Iris pigment epithelial cell (primary cell): ENCODE measurements at places on chromosomes 4 and X.

DNA sequence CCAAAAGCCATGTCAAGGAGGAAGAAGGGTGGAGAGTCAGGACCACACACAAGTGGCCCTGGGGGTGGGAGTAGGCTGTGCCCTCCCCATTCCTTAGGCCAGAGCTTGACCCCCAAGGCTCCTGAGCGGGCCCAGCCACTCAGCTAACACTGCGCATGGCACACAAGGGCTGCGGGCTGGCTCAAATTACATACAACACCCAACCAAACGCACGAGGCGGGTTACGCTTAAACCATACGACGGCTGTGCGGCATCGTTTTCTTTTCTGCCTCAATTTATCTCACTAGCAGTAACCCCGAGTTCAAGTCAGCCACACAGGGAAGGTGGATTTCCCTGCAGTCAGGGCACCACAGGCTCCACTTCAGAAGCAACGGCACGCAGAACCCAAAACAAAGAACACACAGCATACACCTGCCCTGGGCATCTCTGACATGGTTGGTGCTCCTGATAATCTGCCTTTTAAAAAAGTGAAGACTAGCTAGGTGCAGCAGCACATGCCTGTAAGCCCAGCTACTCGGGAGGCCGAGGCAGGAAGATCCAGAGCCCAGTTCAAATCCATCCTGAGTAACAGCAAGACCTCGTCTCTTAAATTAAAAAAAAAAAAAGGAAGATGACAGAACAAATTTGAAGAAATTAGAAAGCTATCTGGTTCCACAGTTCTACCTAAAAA is 2.9 kb downstream of the GAK start:
- DNase-seq, result no peak

DNA sequence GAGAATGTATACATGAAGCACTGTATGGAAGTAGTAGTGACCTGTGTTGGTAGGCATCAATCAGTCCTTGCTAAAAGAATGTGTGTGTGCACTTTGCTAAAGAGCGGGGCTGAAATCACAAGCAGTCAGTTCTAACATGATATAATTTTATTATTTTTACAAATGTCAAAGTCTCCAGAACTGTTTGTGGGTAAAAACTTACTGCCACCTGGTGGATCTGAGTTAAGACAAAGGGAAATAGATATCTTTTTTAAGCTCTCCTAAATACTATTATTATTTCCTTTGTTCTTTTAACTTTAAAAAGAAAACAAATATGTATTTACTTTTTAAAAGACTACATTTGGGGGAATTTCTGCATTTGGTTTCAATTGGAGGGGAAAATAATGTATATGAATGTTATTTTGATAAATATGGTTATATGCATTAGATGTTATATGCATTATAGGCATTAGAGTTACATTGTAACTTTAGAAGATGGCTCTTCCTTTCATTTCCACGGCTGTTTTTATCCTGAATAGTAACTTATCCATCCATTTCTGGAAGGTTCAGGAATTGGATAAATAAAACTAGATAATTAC is 7.8 kb upstream of the CLOCK start:
- DNase-seq, result peak; percentile 63

- DNase-seq, result peak; percentile 66
Observed at GRCh38 chr4:154164931-154165839, 326.4 kb downstream of the DCHS2 start.

DNA sequence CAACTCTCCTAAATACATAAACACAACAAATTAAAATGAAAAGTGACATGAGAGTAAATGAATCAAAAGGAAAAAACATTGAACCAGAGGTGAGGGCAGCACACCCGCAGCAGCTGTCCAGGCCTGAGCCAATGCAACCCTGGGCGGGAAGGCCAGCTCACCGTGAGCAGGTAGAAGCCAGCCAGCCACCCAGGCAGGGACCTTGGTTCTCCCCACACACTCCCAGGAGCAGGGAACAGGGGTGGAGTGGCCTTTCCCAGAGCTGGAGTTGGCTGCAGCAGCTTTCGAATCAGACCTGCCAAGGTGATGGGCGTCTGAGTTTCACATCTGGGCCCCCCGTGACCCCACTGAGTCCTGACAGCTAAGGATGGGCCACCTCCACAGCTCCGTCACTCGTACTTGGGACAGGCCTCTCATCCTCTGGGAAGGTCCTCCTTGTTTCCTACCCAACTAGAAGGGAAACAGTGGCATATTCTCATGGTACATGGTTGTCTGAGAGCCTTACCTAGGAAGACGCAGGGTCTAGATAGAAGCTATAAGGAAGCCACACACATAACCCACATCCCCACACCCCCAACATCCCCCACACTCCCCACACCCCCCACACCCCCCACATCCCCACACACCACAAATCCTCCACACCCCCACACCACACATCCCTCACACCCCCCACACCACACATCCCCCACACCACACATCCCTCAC is 172.2 kb downstream of the DCLK2 start:
- no peak for DNase-seq

- DNase-seq, result no peak
Observed at GRCh38 chr4:179225594-179225993, 1783.4 kb upstream of the AGA start.

GRCh38 chr4:158958489-158959270 is 144.2 kb upstream of the RAPGEF2 start:
- peak; percentile 22 for DNase-seq

GRCh38 chrX:109967156-109967555 is 35.8 kb upstream of the TMEM164 start:
- peak; percentile 41 for DNase-seq

DNA sequence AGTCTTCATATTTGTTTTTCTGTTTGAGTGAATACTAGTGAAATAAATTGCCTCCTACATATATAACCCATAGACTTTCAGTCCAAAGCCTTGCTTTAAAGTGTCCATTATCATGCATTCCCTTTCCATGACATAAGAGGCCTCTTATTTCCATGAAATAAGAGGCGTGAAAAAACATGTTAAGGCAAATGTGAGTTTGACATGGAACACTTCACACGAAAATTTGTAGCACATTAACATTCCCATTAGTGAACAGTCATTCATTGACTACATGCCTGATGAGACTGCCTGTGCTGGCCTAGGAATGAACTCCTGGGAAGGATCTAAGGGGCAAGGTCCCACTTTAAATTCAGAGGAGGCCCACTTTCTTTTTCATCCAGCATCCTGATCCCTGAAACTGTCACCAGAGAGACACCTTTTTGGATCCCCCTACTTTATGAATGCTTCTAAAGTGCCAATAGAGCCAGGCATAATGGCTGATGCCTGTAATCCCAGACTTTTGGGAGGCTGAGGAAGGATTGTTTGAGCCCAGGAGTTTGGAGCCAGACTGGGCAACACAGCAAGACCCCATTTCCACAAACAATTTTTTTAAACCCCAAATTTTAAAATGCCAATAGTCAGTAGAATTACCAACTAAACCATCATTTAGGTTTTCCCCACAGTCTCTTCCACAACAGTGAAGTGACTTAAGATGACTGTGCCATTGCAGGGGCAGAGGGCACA is 6.7 kb downstream of the RTL8B start:
- DNase-seq, result no peak

DNA sequence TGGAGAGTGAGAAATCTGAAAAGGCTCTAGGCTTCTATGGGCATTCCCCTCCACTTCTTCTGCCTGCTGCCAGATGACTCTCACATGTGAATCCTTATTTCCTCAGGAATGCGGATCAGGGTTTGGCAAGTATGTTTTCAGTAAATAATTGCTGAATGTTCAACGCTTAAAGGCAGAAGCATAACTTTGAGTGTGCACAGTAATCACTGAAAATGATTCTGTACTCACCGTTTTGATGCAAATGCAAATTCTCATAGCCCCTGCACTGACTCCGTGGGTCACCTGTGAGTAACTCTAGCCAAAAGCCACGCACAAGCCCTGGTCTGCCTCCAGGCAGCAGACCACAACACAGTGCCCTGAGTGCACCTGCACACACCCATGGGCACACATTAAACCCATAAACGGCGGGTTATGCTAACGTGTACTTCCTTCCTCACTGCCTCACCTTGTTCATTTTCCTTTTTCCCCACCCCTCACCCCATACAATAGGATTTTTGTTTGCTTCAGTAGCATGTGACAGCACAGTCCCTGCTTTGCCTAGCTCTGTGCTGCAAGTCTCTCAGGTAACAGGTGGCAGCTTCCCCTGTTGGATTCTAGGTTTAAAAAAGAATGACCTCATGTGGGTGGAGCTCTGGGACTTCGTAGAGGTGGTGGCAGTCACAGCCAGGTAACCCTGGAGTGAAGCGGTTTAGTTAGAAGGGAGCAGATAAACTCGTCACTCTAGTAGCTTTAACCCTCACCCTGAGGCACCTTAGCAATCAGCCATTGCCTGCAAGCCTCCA is at the start of gene ARHGEF38:
Gene ARHGEF38 (plus strand): TSS at position 656 of the 782 bp plus-strand sequence. CDS start 146 bp downstream, outside the sequence.
- peak; percentile 45 for DNase-seq

DNA sequence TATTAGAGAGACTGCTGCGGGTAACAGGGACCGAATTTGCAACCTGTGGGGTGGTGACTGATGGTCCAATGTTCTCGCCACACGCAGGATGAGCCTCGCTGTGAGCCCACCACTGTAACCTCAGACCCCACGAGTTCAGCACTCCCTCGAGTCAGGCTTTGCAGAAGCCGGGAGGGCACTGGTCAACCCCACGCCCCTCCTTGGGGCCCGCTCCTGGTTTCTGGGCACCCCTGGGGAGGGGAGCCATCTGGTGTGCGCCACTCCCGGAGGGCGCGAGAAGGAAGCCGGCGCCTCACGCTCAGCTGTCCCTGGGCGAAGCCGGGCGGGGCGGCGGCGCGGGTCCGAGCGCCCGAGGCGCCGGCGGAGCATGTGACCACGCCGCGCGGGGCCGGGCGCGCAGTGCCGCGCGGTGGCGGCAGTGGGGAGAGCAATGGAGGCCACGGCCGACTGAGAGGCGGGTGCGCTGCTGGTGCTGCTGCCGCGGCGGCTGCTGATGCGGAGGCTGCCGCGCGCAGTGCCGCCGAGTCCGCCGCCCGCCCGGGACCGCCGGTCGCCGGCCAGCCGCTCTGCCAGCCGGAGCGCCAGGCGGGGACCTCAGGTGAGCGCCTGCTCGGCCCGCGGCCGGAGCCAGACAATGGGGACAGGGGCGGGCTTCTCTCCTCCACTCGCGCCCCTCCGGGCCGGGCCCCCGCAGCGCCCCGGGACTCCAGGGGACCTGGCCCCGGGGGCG is 100.1 kb downstream of the CEP135 start:
- peak; percentile 51 for DNase-seq

- DNase-seq, result no peak
Observed at GRCh38 chr4:169260217-169260866, 10.4 kb downstream of the SH3RF1 start.

GRCh38 chr4:113332701-113333100 is 283.2 kb downstream of the ANK2 start:
- DNase-seq, result no peak

DNA sequence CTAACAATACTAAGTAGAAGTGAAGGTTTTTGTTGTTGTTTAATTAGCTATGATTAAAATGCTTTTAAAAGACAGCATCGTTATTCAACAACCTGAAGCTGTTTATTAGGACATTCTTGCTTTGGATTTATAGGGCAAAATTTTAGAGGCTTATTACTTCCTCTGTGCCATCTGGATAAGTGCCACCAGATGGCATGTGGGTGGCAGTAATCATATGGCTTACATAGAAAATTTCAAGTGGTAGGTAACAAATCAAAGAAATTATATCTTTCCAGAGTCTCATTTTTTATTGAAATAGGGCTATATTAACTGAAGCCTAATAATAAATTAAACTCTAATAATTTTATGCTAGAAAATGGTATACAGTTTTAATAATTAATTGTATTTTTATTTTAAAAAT is 83.3 kb upstream of the HTR2C start:
- no peak for DNase-seq

- no peak for DNase-seq
Observed at GRCh38 chr4:46870411-46870810, 38.6 kb downstream of the COX7B2 start.

- peak; percentile 23 for DNase-seq
Observed at GRCh38 chr4:15513545-15513944, 43.9 kb downstream of the CC2D2A start.

- DNase-seq, result no peak
Observed at GRCh38 chr4:6826781-6827508, 44.4 kb downstream of the KIAA0232 start.

- DNase-seq, result peak; percentile 24
Observed at GRCh38 chrX:129945131-129945530, 37.3 kb upstream of the BCORL1 start.

DNA sequence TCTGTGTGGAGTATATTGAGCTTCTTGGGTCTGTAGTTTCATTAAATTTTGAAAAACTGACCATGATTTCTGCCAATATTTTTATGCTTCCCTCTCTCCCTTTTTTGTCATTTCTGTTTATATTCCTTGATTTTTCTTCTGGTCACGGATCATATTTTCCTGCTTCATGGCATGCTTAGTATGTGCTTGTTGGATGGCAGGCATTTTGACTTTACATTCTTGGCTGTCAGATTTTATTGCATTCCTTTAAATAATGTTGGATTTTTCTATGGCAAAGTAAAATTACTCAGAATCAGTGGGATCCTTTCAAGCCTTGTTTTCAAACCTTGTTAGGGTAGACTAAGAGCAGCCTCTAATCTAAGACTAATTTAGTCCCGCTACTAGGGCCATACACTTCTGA is 531.8 kb downstream of the IL15 start:
- no peak for DNase-seq

- DNase-seq, result no peak
Observed at GRCh38 chrX:131607792-131608369, 64.0 kb downstream of the OR13H1 start.

DNA sequence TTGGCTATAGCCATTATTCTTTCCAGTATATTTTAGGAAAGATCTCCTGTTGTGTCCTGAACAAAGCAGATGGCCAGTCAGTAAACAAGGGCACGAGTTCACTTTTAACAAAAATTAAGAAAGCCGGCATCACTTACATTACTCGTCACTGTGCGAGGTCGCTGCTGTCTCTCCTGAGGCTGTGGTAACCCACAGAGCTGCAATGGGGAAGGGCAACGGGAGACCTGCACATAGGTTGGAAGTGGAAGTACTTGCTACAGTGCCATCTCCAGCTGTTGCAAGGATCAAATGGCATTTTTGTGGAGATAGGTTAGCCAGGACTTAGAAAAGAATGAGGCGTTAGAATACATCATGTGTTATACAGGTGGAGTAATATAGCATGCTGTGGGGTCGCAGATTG is 132.2 kb downstream of the KLHL8 start:
- no peak for DNase-seq

- no peak for DNase-seq
Observed at GRCh38 chrX:1502241-1502640, 34.7 kb downstream of the P2RY8 start.

GRCh38 chr4:78622253-78622979 is 70.8 kb downstream of the ANXA3 start:
- DNase-seq, result peak; percentile 74

DNA sequence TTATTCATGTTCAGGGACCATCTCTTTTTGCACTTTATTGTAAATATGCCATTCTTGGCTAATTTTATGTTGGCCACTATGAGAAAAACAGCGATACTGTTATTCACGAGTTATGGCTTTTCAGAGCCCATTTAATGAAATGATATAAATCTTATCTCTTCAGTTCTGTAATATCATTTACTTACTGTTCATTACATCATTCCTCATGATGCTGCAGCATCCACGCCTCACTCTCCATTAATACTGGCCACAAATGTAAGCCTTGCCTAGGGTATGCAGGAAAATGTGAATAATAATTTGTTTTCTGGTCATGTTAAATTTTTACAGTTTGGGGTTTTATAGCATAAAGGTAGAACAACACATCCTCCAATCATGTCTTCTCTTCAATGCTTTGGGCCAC is 639.6 kb downstream of the SMARCA1 start:
- no peak for DNase-seq
